ENCODE measurements at places on chromosomes 1 and 21.

DNA sequence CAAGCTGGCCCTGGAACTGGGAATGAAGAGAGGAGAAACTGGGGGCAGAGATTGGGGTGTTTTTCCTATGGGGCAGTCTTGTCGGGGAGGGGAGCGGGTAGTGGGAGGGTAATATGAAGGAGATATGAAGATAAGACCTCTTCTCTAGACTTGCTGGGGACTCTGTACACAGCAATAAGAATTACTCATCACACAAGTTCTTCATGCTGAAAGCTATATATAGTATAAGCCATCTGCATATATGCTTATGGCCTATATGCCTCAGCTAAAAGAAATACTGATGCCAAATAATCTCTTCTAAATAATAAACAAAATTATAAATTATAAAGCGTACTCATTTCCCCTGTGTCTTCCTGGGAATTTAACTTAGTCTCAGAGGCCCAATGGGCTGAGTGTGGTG, 7.9 kb downstream of the RHEX start:
- no peak for DNase-seq

DNA sequence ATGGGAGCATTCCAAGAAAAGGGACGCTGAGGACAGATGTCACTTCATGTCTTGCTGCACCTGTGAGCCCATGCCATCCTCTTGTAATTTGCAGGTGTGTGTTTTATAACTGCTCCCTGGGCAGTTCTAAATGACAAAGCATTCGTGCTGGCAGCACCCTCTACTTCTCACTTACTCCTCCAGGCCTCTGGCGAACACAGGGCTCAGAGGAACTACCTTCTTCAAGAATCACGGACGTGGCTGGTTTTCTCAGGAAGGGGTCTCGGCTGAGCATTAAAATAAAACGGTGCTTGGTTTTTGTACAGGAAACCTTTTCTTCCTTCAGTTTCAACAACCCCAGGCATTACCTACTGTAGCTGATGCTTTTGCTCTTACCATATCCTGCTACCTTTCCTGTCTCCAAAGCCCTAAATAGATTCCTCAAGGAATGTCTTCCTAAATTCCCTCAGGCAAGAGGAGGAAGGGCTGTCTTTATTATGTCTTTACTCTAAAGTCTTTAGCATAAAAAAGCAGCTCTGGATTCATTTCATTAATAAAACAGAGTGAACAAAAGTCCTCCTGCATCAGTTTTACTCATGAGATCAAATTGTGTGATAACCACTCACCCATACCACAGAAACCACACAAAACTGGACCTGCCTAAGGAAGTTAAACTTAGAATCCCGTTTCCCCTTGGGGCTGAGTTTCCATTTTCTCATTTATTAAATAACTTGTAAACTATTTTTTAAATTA, 79.0 kb upstream of the MAP10 start:
- DNase-seq, result no peak

DNA sequence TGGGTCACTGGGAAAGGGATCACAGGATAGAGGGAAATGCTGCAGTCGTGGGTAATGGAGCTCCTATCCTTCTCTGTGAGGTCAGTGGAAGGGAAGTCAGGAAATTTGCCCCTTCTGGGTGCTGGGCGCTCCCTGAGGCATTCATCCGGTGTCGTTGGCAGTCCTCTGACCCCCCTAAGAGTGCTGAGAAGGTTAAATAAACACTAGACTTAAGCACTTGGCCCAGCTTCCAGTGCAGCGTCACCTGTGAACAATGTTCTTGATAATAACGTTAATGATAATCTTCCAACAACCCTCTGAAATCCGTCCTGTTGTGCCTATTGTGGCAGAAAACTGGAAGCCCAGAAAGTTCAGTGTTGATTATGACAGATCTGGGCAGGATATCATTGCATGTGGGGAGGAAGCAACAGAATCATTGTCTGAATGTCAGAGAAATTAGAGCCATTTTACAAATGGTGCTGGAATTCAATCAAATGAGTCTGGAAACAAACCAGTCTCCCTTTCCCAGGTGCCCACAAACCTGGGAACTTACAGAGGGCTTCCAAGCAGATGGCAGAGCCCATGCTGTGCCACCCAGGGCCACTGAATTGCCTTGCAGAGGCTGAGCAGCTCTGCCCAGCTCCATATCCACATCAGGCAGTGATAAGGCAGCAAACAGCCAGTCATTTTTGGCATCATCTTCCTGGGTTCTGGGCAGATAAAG, 216.8 kb downstream of the KAZN start:
- DNase-seq, result no peak

GRCh38 chr1:23784846-23785245, 6.1 kb upstream of the LYPLA2 start:
- DNase-seq, result no peak

DNA sequence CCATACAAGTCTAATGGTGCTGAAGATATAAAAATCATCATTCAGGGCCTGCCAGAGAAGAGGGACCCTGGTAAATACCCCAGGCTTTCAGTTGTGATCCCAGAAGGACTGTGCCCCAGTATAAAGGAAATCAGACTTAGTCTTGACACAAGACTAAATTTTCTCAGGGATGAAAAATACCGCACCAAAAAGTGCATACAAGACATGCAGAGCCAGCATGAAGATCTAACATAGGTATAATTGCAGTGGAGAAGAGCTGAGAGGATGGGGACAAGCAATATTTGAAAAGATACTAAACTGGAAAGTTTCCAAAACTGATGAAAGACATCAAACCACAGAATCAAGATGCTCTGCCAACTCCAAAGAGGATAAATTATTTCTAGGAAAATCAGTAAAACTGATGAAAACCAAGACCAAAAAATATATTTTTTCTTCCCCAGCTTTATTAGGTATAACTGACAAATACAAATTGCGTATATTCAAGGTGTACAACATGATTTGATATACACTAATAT, 17.7 kb upstream of the SIM2 start:
- no peak for DNase-seq

- no peak for DNase-seq
Measured at GRCh38 chr1:216542263-216542662, 119.0 kb upstream of the USH2A start.

DNA sequence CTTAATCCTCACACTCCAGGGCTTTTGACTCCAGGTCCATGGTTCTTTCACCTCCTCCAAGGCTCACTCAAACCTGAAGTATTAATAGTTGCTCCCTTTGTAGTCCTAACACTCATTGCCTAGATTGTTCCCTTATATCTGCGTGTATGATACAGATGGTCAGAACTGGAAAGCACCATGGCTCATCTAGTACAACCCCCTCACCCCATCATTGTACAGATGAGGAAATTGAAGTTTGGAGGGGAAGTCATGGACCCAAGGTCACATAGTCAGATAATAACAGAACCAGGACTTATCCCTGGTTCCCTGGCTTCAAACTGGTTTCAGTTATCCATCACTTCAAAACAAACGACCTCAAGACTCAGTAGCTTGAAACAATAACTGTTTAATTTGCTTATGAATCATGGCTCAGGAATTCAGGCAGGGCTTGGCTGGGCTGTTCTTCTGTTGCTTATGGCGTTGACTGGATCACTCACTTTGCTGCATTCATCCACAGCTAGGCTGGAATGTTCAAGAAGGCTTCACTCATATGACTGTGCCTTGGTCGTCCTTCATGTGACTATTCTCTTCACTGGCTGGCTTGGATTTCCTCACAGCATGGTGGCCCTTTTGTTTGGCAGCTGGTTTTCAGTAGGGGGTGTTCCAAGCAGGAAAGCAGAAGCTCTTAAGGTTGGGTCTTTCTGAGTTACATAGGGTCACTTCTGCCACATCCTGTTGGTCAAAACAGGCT, 5.0 kb downstream of the NOS1AP start:
- DNase-seq, result no peak

DNA sequence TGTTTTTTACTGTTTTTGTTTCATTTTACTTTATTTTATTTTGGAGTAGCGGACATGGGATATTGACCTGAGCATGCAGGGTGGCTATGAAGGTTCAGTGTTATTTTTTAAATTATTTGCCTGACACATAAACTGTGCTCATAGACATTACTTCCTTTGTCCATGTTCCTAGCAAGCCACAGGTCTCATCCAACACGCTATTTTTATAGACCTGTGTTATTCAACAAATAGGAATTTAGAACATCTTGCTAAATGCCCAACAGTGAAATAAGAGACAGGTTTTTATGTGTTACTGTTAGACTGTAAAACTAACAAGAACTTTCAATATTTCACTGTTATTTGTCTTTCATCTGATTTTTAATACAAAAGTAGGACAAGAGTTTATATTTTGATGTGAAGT, 756.4 kb downstream of the KCNT2 start:
- DNase-seq, result no peak

DNA sequence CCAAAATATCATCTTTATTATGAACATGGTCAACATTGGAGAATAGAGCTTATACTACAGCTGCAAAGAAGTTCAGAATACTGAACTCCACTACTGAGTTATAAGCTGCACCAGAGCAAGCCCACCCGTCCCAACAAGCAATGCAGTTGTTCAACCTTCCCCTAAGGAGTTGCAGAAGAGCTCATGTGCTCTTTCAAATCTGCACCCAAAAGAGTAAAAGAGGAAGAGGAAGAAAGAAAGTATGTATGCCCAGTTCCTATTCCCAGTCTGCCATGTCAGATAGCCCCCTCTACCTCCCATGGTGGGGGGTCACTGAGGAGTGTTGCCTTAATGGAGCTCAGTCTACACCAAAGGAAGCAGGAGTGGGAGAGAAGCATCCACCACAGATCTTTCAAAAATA, 6.9 kb downstream of the C1orf162 start:
- no peak for DNase-seq

GRCh38 chr1:18926315-18927081, 24.1 kb upstream of the ALDH4A1 start:
- DNase-seq, result no peak

- DNase-seq, result no peak
Measured at GRCh38 chr1:118137900-118138299, 47.1 kb downstream of the SPAG17 start.

DNA sequence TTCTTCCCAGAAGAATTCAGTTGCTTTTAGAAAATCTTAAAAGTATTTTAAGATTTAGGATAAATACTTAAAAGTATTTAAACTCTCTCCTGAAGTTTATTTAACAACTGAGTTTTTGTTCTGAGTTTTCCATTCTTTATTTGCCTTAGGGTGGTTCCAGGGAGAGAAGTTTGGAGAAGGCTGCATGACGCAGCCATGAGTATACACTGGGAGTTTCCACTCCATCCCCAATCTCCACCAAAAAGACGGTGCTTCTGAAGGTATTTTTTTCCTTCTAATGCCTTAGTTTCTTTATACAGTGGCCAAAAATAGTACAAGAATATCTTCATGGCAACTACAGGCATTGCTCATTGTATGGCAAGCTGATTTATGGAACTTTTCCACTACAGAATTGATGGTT, 122.7 kb downstream of the ST6GALNAC5 start:
- no peak for DNase-seq

- DNase-seq, result no peak
Measured at GRCh38 chr1:19414515-19415121, 70.7 kb downstream of the CAPZB start.

DNA sequence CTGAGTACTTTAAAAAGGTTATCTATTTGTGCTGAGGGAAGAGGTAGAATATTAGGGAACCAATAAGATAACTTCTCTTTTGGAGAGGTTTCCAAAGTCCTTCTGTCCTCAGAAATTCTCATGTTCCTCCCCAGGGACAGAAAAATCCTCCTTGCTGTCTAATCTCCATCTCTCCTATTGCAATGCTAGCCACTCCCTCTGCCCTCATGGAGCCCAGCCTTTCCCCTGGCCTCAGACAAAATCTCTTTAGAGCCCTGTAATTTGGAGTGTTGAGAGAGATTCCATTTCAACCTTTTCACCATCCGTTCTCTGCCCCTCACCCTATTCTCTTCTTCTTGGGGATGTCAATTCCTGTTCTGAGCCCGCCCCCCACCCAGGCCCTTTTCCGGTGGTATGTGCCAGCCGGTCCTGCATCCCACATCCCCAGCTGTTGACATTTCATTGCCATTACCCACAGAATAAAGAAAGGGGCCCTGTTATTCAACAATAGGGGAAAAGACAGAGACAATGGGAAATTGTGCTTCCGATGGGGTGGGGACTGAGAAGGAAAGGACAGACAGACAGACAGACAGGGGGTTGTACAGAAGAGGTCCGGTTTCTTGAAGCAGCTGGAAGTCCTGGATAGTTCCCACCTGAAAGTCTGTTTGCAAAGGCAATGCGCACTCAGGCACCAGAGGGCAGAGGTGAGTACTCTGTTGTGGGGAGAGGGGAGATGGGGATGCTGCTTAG, at the start of gene HAPLN2:
Gene HAPLN2, plus strand, starts transcription at position 563 of the 729 bp plus-strand sequence. CDS start 4,076 bp downstream, outside the sequence.
- DNase-seq, result no peak

DNA sequence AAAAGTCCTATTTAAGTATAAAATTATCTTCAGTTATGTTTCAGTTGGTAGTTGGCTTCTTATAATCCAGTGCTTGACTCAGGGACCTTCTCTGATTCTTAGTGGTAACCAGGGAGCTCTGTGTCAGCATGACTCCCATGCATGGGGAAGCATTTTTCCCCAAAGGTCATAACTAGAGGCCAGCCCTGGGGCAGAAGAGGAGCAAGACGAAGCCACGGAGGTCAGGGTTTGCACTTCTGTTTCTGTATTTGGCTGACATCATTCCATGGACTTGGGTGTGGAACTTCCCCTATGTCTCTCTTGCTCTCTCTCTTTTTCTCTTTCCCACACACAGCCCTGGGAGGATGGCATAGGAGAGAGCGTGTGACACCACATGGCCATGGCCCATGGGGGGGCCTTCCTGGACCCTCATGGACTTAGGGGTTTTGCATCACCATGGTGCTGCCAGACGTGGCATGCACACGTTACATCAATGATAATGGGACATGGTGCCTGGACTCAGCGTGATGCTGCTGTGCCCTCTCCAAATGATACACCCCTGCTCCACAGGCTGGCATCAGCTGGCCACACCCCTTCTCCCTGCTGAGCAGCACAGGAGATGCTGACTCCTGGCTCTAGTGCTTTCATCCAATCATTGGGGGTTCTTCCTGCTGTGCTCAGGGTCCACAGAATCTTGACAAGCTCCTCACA, 260.5 kb downstream of the KCNJ6 start:
- DNase-seq, result no peak

- no peak for DNase-seq
Measured at GRCh38 chr1:184387476-184388318, 868 bp downstream of the C1orf21 start.

DNA sequence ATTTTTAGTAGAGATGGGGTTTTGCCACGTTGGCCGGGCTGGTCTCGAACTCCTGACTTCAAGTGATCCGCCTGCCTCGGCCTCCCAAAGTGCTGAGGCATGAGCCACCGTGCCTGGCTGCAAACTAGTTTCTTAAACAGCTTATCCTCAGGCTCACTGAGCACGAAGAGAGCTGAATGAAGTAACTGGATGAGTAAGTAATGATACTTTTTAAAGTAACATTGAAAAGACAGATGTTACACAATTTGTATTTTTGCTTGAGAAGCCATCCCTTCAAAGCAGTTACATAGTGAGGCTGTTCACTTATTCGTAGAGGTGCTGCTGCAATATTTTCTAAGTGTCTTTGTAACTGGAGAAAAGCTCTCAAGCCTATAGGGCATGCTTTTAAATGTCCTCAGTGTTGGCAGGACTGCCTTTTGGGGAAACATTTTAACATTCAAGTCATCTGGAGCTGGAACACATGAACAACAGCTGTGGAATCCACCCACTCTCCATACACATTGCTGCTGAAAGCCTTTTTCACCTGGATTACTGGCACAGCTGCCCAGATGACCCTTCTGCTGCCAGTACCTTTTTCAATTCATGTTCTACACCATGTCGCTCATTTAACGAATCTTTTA, 2.7 kb upstream of the YBX1 start:
- no peak for DNase-seq

- no peak for DNase-seq
Measured at GRCh38 chr1:229043115-229043514, 227.8 kb upstream of the RAB4A start.

- no peak for DNase-seq
Measured at GRCh38 chr1:227756172-227756959, 21.1 kb downstream of the SNAP47 start.

- peak; percentile 30 for DNase-seq
Measured at GRCh38 chr1:163610486-163610885, 288.7 kb downstream of the NUF2 start.

Data from NCI-H1930 (cell line).